ENCODE measurements at places on chromosomes 7 and 10. TPM values are rescaled to one million over a fixed set of nuclear protein-coding genes. Genes with fewer than 3 reads are reported as not detected.

Gene RAB19
- not detected for polyA plus RNA-seq

Gene TMEM168
- polyA plus RNA-seq, result 10.7 TPM

Gene NPC1L1
- not detected for polyA plus RNA-seq

Gene SORBS1
- 48.0 TPM for polyA plus RNA-seq

Gene SEC61A2
- polyA plus RNA-seq, result 44.2 TPM

Gene TMEM176B
- polyA plus RNA-seq, result 2.5 TPM

Gene CH25H
- polyA plus RNA-seq, result not detected

Gene XPNPEP1
- polyA plus RNA-seq, result 12.9 TPM

Gene TMEM196
- not detected for polyA plus RNA-seq

Gene SORCS1
- not detected for polyA plus RNA-seq

Gene UNCX
- polyA plus RNA-seq, result not detected

Gene GJD4
- polyA plus RNA-seq, result not detected

Gene NRP1
- not detected for polyA plus RNA-seq

Gene IGF2BP3
- polyA plus RNA-seq, result not detected

Gene SKIDA1
- 0.07 TPM for polyA plus RNA-seq

Gene SPOCK2
- polyA plus RNA-seq, result 71.1 TPM

Gene OR6B1
- not detected for polyA plus RNA-seq

Gene ACTL6B
- polyA plus RNA-seq, result 15.7 TPM

Gene LRRC4
- polyA plus RNA-seq, result 3.0 TPM

Gene CNPY1
- polyA plus RNA-seq, result 3.8 TPM

Gene HOXA5
- not detected for polyA plus RNA-seq

Gene NKX2-3
- polyA plus RNA-seq, result not detected
